ENCODE measurements at places on chromosomes 13 and 19.

DNA sequence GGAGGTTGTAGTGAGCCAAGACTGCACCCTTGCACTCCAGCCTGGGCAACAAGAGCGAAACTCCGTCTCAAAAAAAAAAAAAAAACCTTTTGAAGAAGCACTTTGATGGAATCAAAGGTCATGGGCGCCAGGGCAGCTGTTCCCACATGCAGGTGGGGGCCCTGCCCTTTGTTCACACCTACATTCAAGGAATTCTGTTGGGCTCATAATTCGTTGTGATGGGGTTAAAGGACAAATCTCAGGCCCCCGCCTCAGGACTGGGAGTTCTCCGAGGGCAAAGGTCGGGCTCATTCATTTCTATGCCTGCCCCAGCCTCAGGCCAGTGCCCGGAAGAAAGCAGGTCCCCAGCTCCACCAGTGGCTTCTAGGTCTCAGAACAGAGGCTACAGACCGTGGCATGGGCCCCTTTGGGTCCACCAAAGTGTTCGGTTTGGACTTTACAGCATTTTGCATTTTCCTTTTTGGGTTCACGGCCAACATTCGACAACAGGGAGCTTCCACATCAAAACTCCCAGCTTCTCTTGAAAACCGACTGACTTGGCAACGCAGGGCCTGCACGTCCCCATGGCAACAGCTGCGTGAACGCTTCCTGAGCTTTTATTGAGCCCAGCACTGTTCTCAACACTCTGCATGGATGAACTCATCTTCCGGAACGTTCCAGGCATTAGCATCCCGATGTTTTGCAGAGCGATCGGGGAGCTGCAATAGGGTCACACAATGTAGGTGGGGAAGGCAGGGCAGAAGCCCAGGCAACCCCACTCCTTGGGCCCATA lies 10.1 kb upstream of the GTF2F1 start:
- peak; percentile 98 for ATAC-seq

DNA sequence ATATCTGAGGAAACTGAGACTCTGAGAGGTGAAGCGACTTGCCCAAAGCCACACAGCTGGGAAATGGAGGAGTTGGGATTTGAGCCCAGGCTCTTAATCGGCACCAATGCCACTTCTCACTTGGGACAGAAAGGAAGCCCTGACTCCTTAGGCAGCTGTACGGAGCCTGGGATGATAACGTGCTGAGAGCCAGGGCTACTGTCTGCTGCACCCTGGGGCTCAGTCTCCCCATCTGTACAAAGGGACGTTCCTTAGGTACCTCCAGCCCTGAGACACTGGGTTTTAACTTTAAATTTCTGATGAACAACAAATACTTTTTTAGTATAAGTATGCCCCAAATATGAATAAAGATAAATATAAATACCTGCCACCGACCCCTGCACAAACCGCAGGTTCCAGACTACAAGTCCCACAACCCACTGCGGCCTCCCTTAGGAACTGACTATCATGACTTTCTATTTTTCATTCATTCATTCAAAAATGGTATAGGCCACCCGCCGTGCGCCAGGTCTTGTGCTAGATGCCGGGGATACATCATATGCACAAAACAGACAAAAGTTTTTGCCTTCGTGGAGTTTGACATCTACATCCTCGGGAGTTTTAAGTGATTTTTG lies 776 bp upstream of the NCLN start:
- ATAC-seq = peak; percentile 25

GRCh38 chr13:106593132-106593531 lies 25.2 kb upstream of the ARGLU1 start:
- ATAC-seq = no peak

DNA sequence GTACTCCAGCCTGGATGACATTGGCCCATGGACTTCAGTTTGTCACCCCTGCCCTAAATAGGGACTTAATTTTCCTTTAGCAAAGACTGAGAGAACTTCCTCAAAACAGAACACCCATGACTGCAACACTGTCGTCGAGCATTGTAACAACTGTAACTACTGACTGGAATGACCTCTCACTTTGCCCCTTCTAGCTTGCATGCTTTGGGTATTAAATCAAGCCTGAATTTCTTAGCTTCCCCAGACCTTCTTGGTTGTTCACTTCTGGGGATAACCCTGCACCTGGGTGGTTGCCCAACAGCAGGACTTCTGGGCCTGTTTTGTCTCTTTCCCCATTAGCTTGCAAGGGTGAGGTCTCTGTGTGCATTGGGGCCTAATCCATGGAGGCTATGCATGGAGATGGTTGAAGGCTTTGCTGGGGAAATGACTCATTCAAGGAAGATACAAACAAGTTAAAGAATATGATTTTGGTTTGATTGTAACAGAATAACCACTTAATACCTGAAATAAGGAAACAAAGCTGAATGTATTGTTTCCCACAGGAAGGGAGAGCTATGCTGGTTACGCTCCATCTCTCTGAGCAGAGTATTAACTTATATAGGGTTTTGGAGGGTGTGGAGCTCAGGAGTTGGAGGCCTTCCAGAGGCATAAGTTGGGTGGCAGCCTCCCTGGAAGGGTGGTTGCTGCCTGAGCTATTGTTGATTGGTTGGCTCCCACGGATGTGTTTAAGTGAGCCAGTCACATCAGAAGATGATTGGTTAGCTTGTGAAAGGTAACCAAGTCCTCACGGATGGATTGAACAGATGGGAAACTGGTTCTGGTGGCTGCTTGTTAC lies 34.7 kb upstream of the UBAC2 start:
- ATAC-seq = no peak

DNA sequence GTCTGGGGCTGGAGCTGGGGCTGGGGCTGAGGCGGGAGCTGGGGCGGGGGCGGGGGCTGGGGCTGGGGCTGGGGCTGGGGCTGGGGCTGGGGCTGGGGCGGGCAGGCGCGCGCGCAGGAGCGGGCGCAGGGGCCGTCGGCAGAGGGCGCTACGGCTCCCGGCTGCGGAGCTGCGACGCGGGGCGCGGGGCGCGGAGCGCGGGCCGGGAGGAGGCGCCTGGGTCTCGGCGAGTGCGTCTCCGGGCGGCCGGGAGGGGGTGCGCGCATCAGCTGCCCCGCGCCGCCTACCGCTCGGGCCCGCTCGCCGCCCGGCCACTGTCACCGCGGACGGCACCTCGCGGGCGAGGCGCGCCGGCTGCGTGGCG lies 422 bp upstream of the MTUS2 start:
- ATAC-seq = peak; percentile 96

DNA sequence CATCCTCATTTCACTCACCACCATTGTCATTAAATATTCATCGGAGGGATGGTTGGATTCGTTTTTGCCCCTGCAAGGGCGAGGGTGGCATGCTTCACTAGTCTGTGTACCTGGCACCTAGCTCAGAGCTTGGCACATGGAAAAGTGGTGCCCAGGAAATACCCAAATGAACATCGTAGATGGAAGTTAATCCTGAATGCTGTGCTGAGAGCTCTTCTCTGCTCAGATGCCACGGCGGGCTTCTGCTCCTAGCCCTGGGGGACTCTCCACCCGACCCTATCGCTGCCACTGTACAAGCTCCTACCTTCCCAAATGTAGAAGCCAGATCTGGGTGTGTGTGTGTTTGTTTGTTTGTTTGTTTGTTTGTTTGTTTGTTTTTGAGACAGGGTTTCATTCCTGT lies 113.0 kb upstream of the ZNF507 start:
- no peak for ATAC-seq
